Regular cardiac myocyte (primary cell): ENCODE measurements at places on chromosomes 3 and 15. TPM values are rescaled to one million over a fixed set of nuclear protein-coding genes. Genes with fewer than 3 reads are reported as not detected.

Gene CCR8
- not detected in 2 replicates for total RNA-seq

Gene ZSCAN29
- 15.5 and 17.4 TPM in 2 replicates for total RNA-seq

Gene SLC9C1
- total RNA-seq = 0.56 and 0.77 TPM in 2 replicates

Gene RRP9
- total RNA-seq = 24.0 and 65.4 TPM in 2 replicates

Gene MSL2
- total RNA-seq = 6.8 and 9.2 TPM in 2 replicates

Gene APOD
- 0.19 and 1.4 TPM in 2 replicates for total RNA-seq

Gene CELF6
- total RNA-seq = 0.28 TPM in 1 of 2 replicates, not detected in the other

Gene THPO
- total RNA-seq = under 0.01 and 0.28 TPM in 2 replicates

Gene TMIE
- total RNA-seq = not detected in 2 replicates

Gene C3orf85
- total RNA-seq = not detected in 2 replicates

Gene CAMK1
- total RNA-seq = 34.4 and 49.1 TPM in 2 replicates

Gene SEMA3B
- total RNA-seq = 1.2 and 2.8 TPM in 2 replicates

Gene GASK1A
- 1.9 and 2.3 TPM in 2 replicates for total RNA-seq

Gene SNTN
- total RNA-seq = not detected in 2 replicates

Gene MED12L
- 0.19 and 0.28 TPM in 2 replicates for total RNA-seq

Gene OSBPL10
- 6.7 and 19.2 TPM in 2 replicates for total RNA-seq

Gene TRNT1
- total RNA-seq = 26.2 and 27.0 TPM in 2 replicates

Gene POPDC2
- 0.56 and 0.58 TPM in 2 replicates for total RNA-seq

Gene INSYN1
- total RNA-seq = 1.5 and 1.7 TPM in 2 replicates

Gene GOLGA6L10
- total RNA-seq = under 0.01 and 0.19 TPM in 2 replicates

Gene MAP6D1
- 2.9 and 3.4 TPM in 2 replicates for total RNA-seq

Gene CLRN1
- total RNA-seq = not detected in 2 replicates

Gene RHOV
- total RNA-seq = not detected in 2 replicates

Gene ALDH1L1
- 2.1 and 4.8 TPM in 2 replicates for total RNA-seq

Gene LSAMP
- total RNA-seq = under 0.01 and 0.28 TPM in 2 replicates

Gene DNAH1
- 0.96 and 2.0 TPM in 2 replicates for total RNA-seq
